ENCODE measurements at places on chromosomes 7 and 10.

- DNase-seq = no peak
Observed at GRCh38 chr7:20964281-20964918, 177.7 kb upstream of the SP8 start.

- DNase-seq = no peak
Observed at GRCh38 chr7:30646154-30646553, 36.1 kb downstream of the CRHR2 start.

DNA sequence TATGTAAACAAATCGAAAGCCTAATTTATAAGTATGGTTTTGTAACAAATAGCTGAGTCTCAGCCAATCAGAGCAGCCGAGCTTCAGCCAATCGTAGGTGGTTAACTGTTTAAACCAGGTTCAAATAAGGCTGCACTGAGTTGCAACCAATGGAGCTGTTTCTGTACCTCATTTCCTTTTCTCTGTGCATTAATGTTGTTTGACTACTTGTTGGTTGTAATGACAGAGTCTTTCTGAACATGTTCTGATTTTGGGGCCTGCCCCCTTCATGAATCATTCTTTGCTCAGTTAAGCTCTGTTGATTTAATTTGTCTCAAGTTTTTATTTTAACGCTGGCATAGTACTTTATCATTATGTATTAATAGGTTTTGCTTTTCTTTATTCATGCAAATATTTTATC is 14.6 kb downstream of the OTUD1 start:
- no peak for DNase-seq

- no peak for DNase-seq
Observed at GRCh38 chr10:13437026-13437555, 89.0 kb upstream of the SEPHS1 start.

DNA sequence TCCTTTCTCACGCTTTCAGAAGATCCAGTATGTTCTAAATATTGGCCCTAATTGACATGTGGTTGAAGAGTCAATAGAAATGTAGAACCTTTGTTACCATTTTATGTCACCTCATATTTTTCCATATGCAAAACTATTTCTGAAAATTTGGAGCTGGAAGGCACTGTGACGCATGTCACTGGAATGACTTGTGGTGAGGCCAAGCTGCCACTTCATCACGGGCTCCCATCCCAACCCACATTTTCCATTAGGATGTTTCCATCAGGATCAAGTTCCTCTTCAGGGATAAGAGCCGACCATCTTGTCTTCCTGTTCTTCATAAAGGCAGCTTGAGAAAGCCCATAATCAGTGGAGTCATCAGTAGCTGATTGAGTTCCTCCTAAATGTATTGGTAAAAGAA is 1241.7 kb downstream of the GATA3 start:
- DNase-seq = no peak

DNA sequence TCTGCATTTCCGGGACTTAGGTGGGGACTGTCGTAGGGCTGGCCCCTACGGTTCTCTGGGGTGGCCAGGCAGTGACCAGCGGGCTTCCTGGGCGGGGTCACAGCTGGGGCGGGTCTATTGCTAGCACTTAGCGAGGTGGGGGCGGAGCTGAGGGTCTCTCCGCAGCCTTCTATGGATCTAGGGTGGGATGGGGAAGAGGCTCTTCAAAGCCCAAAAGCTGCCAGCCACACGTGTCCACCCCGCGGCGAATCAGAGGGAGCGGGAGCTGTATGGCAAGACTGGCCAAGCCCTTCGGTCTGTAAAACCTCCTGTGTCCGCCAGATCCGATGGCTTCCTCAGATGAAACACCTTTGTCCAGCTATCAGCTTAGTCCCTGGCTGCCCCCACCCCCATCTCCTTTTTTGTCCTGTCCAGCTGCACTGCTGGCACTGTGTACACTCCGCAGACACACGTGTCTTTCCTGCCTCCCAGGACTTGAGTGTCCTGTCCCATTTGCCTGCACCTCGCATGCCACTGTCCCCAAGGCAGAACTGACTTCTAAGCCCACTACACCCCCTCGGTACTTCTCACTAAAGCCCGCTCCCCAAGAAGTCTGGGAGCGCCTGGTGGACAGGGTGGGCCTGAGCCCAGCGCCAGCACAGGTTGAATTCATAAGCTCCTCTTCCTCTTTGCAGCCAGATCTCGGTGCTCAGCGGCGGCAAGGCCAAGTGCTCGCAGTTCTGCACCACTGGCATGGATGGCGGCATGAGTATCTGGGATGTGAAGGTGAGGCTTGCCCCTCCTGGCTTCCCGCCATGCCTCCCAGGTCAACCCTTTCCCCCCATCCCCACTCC is 14.8 kb downstream of the PDAP1 start:
- DNase-seq = no peak

DNA sequence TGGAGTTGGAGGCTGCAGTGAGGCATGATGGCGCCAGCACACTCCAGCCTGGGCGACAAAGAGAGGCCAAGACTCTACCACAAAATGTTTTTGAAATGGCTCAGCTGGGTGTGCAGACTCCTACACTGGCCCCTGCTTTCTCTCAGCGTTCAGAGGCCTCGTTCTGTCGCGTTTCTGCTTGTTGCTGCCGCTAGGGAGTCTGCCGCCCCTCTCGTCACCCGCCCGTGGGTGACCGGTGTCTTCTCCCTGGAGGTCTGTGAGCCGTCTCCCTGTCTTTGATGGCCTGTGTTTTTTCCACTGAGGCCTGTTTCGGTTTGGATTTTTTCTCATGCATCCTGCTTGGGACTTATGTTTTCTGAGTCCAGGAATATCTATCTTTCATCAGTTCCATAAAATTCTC is 23.6 kb upstream of the UNCX start:
- DNase-seq = no peak

- no peak for DNase-seq
Observed at GRCh38 chr7:29146888-29147609, 712 bp upstream of the CPVL start.

DNA sequence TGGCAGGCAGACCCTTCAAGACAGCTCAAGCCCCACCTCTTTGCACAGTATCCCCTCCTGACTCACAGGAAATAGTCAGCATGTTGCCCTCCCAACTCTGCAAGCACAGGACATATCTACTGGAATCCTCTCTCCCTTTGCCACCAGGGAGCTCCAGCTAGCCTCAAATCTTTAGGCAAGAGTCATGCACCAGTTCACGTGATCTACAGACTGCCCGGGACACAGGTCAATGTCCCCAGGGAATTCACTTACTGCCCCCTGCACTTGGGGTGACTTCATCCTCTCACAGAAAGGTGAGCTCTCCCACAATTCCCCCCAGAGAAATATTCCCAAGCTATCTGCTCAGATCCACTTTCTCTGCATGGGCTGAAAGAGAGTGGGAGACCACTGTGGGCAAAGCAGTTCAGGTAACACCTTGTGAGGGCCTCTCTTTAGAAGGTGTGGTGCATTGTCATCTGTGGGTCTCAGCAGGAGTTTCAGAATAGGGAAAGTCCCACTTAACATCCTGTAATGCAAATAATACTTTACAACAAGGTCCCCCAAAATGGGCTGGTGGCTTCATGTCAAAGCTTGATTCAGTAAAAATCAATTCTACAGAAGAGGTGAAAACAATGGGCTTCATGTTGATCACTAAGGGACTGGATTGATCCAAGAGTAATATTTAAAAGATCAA is 129.9 kb downstream of the NOC3L start:
- no peak for DNase-seq

GRCh38 chr10:92571649-92572048 is 2.2 kb downstream of the IDE start:
- no peak for DNase-seq

DNA sequence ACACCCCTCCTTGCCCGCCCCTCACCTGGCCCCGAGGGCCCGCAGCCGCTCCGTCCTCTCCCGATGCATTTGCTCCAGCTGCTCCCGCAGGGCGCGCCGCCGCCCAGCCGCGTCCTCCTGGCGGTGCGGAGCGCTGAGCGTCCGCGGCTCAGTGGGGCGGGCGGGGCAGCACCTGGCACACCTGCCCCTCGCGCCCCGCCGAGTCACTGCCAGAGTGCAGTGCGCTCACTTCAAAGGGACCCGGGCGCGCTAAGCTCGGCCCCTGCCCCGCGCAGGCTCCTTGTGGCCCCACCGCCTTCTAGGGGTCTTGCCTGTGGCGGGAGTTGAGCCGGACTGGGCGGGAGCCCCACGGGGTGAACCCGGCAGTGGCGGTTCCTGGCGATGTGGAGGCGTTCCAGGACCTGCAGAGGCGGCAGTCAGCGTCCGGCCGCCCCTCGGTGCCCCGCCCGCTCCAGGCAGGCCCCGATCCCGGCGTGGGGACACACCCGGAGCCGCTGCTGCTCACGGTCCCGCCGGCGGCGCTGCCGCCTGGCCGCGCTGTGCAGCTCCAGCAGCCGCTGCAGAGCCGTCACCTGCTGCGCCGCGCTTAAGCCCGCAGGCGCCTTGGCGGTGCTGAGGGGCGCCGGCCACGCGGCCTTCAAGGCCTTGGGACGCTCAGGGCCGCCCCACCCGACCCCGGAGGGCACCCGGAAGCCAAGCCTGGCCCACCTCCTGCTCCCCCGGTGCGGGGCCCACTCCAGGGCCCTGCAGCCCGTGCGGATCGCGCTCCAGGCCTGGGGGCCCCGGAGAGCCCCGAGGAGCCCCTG is 6.7 kb downstream of the ATP6V1F start:
- peak; percentile 48 for DNase-seq

GRCh38 chr10:22599048-22599561 is 115.3 kb downstream of the PIP4K2A start:
- DNase-seq = no peak

DNA sequence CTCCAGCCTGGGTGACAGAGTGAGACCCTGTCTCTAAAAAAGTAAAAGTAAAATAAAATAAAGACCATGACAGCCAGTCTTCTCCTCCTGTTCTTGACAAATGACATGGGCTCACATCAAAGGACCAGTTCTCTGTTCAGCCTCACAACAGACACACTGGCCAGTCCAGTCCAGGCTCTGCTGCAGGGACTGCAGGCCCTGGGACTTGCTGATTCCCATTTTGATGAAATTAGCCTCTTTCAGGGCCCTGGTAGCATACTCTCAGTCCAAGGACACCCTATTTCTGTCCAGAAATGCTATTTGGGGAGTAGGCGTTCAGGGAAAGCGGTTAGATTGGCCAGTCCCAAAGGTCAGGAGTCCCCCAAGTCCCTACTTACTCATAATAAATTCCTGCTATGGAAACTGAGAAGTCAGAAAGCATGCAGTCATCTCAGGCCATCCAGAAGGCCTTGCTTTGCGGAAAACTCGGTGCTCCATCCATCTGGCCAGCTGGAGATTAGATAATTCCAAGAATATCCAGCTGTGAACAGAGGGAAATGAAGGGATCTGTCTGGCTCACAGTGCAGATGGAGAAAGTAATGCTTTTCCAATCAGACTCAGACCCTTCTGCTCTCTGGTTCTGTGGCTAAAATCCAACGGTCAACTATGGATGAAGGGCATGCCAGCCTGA is 74.4 kb downstream of the RAB11FIP2 start:
- no peak for DNase-seq

DNA sequence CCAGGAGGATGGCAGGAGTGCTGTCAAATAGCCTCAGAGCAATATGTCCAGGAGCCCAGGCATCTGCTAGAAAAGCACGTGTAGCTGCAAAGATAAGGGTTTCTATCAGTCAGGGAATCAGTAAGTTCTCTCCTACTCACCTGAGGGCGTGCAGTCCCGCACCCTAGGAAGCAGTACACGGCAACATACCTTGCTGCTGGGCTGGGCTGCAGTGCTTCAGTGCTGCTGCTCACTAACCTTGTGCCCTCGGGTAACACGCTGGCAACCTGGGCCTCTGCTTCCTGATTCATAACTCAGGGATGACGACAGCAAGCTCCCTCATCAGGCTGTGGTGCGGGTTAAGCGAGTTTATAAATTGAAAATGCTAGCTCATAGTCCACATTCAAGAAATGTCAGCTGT is 29.5 kb upstream of the CCNY start:
- no peak for DNase-seq

- DNase-seq = no peak
Observed at GRCh38 chr10:129609551-129609950, 142.5 kb downstream of the MGMT start.

GRCh38 chr7:102306916-102307677 is 20.4 kb downstream of the SH2B2 start:
- peak; percentile 63 for DNase-seq

DNA sequence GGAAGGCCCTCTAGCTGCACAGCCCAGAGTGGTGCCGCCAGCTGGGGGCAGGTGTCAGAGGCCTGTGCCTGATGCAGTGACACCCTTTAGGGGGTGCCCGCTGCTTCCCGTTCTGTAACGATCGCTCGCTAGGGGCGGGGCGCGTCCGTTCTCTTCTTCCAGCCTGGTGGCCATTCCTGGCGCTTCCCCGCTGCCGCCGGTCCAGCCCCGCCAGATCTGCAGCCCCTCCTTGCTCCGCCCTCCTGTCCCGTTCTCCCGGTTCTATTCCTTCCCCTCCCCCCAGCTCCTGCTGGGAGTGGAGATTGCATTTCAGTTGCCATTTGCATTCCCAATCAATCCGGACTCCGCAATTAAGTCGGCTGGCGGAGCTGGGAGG is 39.2 kb downstream of the AGAP3 start:
- no peak for DNase-seq

DNA sequence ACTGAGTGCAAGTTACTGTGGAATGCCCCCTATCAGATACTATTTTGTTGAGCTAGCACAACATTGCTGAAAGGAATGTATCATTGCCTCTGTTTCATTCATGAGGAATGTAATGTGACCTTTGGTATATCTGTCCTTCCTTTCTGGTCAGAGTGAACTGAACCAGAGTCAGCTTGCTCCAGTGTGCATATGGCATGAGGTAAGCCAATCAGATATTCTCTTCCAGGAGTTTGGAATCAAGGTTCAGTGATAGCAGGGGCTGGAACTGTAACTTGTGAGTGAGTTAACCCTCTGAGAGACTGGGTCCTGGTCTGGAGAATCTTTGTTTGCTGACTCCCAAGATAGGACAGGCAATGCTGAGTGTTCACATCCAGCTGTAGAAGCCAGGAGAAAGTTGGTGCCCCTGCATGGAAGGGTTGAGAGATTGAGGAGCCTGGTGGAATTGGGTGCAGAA is 45.3 kb upstream of the OSBPL3 start:
- no peak for DNase-seq

DNA sequence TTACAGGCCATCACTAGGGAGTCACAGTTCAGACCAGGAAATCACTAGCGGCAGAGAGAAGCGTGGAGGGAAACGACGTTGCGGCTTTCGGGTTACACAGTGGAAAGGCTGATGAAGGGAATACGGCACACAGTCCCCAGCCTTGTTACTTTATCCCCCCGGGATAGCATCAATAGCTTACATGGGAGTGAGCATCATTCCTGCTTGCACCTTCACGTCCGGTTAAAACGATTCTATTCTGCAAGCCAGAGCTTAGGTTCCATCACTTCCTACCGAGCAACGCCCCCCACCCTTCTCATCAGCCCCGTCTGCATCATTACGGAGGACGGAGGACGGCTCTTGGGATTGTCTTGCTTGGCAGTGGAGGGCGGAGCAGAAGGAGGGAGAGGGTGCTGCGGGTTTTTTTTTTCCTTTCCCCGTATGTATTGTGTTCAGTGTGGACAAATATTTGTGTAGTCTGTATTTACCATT is 124.9 kb downstream of the CLEC2L start:
- DNase-seq = no peak

GRCh38 chr7:43697690-43698089 is 31.6 kb downstream of the COA1 start:
- DNase-seq = no peak

GRCh38 chr10:28179006-28179742 is 123.7 kb downstream of the MPP7 start:
- peak; percentile 32 for DNase-seq

GRCh38 chr7:22372863-22373262 is 15.9 kb upstream of the RAPGEF5 start:
- DNase-seq = no peak
